ENCODE measurements at places on chromosomes 3 and 15.

GRCh38 chr3:73321286-73321999 is 260.0 kb downstream of the EBLN2 start:
- DNase-seq = no peak

GRCh38 chr3:149018247-149018646 is 26.9 kb downstream of the GYG1 start:
- no peak for DNase-seq

DNA sequence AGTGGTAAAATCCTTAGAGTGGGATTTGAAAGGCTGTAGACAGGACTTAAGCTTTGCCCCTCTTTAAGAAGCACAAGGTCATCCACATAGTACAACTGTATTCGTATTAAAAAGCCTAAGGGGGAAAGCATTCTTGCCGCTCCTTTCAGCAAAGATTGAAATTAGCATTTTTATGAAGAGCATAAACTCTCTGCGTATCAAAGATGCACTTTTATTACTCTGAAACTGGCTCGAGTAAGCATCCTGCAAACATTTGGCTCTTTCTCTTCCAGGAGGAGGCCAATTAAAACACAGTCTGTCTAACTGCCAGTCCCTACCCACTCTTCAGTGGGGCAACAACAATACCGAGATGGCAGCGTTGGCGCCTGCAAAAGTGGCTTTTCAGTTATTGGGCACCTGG is 192.5 kb upstream of the TPRG1 start:
- DNase-seq = no peak

GRCh38 chr3:70085613-70086012 is 86.1 kb downstream of the SAMMSON start:
- DNase-seq = no peak

GRCh38 chr3:99645277-99646106 is 7.1 kb downstream of the COL8A1 start:
- DNase-seq = no peak

- DNase-seq = no peak
Measured at GRCh38 chr3:178629430-178630178, 93.4 kb downstream of the KCNMB2 start.

DNA sequence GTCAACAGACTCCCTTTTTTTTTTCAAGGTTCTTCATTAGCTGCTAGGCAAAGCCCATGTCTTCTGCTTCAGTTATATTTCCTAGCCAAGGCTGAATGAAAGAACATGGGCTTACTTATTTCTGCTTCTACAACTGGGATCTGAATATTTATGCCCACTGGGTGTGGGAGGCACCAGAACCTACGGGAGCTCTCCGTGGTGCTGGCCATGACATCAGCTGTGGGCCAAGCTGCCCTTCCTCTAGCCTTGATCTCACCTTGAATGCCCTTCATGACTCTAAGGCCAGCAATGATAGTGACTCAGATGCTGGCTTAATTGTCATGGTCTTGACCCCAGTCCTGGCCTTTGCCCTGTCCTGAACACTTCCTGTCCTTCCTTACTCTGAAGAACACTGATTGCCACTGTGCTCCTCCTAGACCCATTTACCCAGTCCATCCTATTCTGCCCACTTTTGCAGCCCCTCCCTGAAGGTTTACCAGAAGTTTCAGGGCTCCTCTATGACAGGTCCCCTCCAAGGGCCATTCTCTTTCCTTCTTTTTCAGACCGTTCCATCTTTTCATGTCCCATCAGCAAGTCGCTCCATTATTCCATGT is 32.8 kb upstream of the PRR20G start:
- no peak for DNase-seq

GRCh38 chr15:43762824-43763223 is 13.9 kb downstream of the ELL3 start:
- DNase-seq = no peak

DNA sequence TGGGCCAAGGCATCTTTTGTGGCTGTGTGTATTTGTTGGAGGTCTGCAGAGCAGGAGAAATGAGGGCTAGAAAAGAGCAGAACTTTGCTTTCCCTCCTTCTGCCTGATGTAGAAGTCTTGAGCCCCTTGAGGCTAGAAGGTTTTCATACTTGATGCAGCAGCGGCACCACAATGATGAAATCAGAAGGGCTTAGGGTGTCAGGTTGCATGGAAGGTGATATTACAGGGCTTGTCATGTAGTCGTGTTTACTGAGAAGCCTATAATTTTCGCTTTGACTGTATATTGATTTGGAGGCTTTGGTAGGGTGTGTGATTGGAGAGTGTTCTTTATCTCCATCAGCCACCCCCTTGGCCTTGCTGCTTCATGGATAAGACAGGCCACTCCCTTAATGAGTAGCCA is 339.8 kb downstream of the THSD4 start:
- DNase-seq = no peak

- peak; percentile 70 for DNase-seq
Measured at GRCh38 chr15:45391746-45392583, 13.6 kb upstream of the GATM start.

- no peak for DNase-seq
Measured at GRCh38 chr3:24323272-24323671, 171.4 kb downstream of the THRB start.

DNA sequence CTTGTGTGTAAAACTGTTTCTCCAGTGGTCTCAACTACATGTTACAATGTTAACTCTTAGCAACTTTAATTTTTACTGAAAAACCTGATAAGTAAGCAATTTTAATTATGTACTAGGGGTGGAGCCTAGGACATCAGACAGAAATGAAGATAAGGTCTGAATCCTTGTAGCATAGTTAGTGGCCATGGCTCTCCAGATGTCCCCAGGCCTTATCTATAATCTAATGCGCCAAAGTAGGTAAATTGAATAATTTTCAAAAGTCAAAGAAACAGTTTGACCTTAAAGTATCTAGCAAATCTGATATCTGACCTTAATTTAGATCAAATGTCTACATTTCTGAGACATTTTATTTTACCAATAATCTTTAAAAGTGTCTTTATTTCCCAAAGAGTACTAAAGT is 8.2 kb downstream of the MAGEF1 start:
- no peak for DNase-seq

GRCh38 chr3:171883257-171883892 is 40.2 kb downstream of the TMEM212 start:
- no peak for DNase-seq

- no peak for DNase-seq
Measured at GRCh38 chr3:48422681-48423080, 7.2 kb downstream of the PLXNB1 start.

DNA sequence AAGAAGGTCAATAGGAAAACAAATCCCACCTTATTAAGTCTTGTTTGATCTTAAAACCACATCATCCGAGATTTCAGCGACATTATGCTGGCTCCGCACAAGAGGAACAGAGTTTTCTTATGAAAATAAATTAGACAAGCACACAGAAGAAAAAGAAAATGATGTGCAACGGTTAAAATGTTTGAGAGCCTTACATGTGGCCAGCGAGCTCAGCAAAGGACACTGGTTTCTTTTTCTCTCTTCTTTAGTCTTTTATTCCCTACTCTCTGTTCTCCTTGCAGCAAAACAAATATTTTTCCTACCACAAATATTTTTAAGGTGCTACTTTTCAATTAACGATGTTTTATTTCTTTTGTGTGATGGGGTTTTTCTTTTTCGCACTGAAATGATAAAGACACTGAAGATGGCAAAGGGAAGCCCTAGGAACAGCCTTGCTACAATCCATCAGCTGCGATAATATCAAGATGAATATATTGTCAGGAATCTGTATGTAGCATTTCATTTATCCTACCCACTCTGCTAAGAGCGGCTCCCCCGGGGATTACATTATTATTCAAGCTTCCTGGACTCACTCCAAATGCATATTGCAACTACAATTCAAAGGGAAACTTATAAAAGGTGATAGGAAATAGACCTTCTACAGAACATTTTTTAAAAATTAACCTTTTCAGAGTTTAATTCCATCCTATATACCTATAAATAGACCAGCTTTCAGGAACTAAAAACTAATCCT is 72.9 kb downstream of the ANXA2 start:
- DNase-seq = no peak

- no peak for DNase-seq
Measured at GRCh38 chr3:115381573-115381912, 234.5 kb upstream of the ZBTB20 start.

GRCh38 chr15:64527263-64527984 is 67.0 kb downstream of the ZNF609 start:
- DNase-seq = no peak

GRCh38 chr15:81184188-81184587 is 12.5 kb upstream of the IL16 start:
- DNase-seq = peak; percentile 68

DNA sequence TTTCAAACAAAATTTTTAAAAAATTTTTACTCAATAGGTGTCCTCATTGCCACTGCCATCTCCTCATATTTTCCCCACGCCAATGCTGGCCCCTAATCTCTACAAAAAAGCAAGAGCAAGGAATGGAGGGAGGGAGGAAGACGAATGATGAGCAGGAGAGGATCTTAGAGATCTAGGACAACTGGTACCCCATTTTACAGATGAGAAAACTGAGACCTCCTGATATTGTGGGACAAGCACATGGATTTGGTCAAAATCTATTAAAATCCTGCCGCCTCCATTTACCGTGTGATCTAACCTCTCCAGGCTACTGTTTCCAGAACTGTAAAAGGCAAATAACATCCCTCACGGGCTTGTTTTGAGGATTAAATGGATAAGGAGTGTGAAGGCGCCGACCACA is 4.6 kb downstream of the HEG1 start:
- no peak for DNase-seq

DNA sequence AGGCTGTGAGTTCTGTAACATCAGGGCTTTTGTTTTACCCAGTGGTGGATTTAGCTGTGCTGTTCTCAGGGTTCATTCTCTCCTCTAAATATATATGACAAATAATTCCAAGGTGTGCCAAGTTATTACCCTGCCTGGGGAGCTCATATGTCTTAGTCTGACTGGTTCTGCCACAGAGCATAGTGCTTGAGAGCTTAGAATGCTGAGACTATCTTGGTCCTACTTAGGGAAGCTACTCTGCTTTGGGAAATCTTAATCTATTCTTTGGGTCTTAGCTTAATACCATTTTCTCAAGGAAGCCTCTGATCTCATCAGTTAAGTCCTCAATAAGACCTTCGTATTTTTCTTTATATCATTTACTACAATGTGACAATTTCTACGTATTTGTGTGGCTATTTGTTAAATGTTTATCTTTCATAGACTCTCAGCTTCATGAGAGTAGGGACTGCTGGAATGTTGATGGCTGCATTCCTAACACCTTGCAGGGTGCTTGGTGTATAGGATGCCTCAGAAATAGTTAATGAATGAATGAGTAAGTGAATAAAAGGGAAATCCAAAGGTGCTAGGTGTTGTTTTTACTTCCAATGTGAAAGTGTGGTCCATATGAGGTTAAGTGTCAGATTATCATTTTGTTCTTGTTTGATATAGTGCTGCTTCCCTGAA is 1.8 kb downstream of the OTOL1 start:
- DNase-seq = no peak

GRCh38 chr3:50289130-50289529 is 3.1 kb downstream of the IFRD2 start:
- DNase-seq = no peak

DNA sequence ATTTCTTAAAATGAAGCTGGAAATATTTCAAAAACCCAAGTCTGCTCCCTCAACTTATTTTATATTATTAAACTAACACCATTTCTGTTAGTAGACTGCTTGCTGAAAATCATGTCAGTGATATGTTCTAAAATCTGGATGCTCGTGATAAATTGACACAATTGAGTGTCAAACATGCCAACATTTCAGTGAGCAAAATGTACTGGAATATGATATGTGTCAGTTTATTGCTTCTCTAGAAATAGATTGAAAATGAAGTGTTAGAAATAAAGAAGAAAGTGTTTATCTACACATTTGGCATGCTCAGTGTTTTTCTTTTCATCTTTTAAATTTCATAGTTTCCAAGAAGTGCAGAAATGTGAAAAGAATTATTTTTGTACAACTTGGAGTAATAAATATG is 624.6 kb downstream of the SI start:
- no peak for DNase-seq

DNA sequence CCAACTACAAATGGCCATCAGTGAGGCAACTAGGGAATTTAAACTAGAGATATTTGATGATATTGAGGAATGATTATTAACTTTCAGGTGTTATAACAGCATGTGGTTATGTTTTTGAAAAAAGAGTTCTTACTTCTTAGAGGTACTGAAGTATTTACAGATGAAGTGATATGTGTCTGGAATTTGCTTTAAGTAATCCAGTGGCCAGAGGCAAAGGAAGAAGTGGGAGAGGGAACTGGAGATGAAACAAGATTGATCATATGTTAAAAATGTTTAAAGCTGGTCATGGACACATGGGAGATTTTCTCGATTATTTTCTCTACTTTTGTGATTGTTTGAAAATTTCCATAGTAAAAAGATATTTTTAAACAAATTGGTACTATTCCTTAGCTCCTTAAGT is 53.3 kb upstream of the SLCO2A1 start:
- no peak for DNase-seq

- peak; percentile 61 for DNase-seq
Measured at GRCh38 chr15:31434588-31435260, 108.1 kb downstream of the KLF13 start.

- DNase-seq = no peak
Measured at GRCh38 chr15:39156166-39156565, 424.7 kb upstream of the THBS1 start.

GRCh38 chr3:34283751-34284150 is 485.3 kb downstream of the PDCD6IP start:
- DNase-seq = no peak

DNA sequence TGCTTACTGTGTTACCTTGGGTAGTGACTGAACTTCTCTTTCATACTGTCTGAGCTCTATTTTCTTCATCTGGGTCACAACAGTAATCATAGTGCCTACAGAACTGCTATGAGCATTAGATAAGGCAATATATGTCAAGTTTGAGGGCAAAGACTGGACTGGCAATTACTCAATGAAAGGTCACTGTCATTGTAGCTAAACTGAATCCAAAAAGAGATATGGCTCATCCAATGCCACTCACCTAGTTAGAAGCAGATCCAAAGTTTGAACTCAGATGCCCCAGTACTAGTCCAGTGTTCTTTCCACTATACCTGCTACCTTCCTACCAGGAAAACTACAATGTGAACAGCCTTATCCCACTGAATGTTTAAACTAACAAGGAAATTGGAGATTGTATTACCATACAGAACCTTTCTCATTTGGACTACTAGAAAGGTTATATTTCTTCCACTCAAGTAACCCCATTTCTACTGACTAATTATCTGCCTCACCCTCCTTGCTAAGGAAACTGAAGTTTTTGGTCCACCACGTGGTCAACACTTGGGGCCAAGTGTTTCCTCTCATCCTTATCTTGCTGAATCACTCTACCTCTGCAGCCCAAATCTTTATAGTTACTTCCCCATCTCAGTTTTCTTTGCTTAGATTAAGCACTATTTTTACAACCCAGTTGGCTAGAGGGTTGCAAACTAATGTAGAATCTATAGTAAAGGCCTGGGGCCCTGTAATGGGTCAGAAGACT is 202.3 kb upstream of the LPP start:
- DNase-seq = peak; percentile 93

DNA sequence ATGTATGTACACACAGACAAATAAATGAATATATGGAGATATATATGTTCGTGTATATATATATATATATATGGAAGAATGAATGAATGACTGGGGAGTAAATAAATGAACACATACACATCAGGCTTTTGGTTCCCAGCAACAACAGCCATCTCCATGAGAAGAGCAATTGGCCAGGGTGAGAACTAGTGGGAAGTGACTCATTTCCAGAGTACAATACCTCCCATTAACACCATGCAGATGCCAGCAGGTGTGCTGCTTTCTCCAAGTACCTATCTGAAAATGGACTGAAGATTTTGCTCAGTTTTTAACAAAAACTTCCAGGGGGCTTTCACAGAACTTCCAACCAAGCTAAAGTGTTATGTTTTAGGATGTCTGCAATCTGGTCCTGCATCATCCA is 179.8 kb upstream of the SLC2A2 start:
- no peak for DNase-seq

- DNase-seq = peak; percentile 86
Measured at GRCh38 chr3:112043621-112044201, 9.2 kb downstream of the TMPRSS7 start.

Data from hematopoietic multipotent progenitor cell (in vitro differentiated cells).